Stimulated activated CD4-positive, alpha-beta T cell treated with anti-CD3 and anti-CD28 coated beads, Interleukin-15, amount 100 ng/mL, for 1 hour (primary cell): ENCODE measurements at places on chromosomes 2 and 18.

DNA sequence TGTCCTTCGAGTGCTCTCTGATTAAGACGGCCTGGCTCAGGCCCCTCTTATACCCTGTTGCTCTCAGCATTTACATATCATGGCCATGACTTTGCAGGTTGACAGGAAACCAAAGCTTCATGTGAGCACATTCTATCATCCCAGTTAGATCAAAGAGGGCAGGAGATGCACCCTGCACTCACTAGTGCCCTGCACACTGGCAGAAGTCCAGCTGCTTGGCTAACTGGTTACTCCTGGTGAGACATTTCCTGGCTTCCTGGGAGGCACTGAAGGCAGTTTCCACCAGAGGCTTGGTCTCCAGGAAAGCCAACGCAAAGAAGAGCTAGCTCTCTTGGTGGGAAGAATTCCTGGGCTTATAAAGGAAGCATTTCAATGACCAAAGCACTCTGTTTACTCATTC, 66.3 kb downstream of the LIPG start:
- DNase-seq: no peak

- no peak for DNase-seq
Measured at GRCh38 chr2:40955635-40956034, 503.7 kb upstream of the SLC8A1 start.

GRCh38 chr2:234691214-234691575, 194.3 kb upstream of the ARL4C start:
- no peak for DNase-seq

- no peak for DNase-seq
Measured at GRCh38 chr18:51171223-51171622, 26.3 kb downstream of the MEX3C start.

DNA sequence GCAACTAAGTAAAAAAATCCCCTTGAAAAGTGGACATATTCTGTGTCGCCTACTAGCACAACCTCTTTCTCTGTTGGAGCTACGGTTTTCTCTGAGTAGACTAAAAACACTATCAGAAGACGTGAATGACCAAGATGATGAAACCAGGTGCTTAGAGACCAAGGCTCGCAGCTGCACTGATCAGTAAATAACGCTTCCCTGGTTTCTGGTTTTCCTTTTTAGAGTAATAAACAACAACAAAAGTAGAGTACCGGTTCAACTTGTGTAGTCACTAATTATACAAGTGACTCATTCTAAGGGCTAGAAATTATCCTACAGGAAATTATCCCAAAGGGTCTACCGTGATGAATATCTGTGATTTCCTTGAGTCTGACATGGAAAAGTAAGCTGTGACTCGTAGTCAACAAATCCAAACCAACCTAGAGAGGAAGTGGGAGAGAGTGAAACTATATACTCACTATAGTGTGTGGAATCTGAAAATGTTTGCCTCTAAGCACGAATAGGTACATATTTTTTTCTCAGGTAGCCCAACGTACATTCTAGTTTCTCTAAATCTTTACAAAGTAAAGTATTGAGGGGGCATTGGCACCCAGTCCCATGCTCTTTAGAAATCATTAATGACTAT, 17.8 kb downstream of the RASGRP3 start:
- no peak for DNase-seq

DNA sequence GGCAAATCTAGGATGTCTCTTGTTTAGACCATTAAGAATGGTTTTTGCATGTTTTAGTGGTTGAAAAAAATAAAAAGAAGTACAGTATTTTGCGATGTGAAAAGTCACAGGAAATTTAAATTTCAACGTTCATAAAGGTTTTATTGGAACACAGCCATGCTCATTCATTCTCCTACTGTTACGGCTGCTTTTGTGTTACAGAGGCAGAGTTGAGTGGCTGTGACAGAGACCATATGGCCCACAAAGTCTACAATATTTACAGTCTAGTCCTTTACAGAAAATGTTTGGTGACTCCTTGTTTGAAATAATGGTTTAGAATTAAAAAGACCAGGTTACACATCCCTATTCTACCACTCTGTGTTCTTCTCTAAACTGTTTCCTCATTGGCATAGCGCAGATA, 48.1 kb downstream of the MYOM1 start:
- no peak for DNase-seq

- no peak for DNase-seq
Measured at GRCh38 chr18:45828917-45829811, 3.7 kb downstream of the SIGLEC15 start.

GRCh38 chr2:96320728-96321622, 4.1 kb upstream of the ITPRIPL1 start:
- no peak for DNase-seq

- no peak for DNase-seq
Measured at GRCh38 chr2:205524656-205525055, 157.6 kb upstream of the NRP2 start.

- no peak for DNase-seq
Measured at GRCh38 chr2:75949385-75950030, 238.8 kb upstream of the GCFC2 start.

- no peak for DNase-seq
Measured at GRCh38 chr18:46555724-46556123, 101.3 kb downstream of the LOXHD1 start.

DNA sequence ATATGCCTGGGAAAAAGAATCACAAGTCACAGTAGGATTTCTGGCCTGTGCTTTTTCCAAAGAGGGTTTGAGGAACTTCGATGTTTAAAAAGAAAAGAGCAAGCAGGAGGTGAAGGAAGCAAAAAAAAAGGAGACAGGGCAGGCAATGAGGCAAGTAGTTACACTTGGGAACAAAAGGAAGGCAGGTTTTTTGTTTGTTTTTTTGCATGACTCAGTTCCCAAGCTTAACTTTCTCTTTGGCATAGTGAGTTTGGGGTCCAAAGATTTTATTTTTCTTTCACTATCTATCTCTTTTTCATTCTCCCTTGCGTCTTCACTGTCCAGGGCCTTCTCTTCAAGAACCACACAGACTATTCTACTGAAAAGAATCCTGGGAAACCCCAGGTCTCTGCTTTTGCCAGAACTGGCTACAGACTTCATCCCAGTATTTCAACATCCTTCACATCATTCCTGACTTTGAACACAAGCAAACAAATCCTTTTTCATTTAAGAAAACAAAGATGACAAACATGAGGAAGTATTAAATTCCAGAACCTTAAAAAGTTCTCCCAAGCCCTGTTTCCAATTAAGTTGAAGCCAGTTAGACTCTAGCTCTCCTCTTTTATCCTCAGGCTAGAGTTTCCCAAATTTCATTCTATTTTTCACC, 210.7 kb upstream of the RND3 start:
- DNase-seq: no peak

GRCh38 chr2:132958887-132959286, 288.9 kb upstream of the LYPD1 start:
- no peak for DNase-seq

DNA sequence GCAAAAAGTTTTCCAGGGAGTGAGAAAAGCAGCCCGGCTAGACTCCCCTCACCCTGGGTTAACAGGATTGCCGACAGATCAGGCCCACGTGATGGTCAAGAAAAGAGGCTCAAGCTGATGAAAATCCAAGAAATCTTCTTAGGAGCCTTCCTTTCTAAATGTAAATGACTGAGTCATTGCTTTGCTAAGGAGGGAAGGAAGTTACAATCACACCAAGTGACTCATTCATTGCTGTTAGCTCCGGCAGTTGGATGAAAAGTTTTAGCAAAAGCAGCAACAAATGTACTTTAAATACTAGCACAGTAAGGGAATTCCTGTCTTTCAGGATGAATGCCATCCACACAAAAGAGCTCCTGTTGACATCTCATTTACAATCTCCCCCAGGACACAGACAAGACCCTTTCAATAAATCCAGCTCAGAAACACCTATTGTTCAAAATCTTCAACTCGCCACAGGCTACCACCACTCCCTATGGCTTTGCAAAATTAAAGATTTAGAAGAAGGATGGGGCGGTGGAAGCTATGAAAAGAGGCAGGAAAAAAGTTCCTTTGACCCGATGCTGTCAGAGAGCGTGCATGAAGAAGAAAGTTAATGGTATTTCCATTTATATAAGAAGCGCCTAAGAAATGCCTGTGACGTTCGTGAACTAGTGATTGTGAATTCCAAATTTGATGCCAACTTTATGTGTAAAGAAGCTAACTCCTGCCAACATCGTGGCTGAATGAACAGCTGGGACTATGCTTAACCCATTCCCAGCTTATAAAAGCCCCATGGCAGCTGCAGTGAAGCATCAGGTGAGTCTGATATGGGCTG, 153.7 kb downstream of the TGIF1 start:
- DNase-seq: no peak

DNA sequence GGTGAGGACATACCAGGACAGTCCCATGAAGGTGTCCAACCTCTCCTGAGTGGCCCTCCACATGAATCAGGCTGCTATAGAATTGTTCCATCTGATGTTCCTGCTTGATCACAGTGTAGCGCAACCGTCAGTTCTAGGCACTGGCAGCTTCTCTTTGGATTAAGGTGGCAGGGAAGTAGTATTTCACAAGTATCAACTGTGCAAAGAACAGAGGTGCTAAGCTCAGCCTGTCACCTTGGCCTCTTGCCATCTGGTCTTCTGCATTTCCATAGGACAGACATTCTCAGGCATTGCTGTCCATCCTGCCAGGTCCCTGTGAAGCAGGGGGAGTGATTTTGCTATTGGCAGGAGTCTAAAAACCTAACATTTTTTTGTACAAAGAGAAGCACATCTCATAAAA, 182.2 kb upstream of the EPAS1 start:
- no peak for DNase-seq

- no peak for DNase-seq
Measured at GRCh38 chr2:70750320-70750719, 17.7 kb downstream of the ADD2 start.

- no peak for DNase-seq
Measured at GRCh38 chr2:187011206-187011832, 162.3 kb upstream of the ZSWIM2 start.

DNA sequence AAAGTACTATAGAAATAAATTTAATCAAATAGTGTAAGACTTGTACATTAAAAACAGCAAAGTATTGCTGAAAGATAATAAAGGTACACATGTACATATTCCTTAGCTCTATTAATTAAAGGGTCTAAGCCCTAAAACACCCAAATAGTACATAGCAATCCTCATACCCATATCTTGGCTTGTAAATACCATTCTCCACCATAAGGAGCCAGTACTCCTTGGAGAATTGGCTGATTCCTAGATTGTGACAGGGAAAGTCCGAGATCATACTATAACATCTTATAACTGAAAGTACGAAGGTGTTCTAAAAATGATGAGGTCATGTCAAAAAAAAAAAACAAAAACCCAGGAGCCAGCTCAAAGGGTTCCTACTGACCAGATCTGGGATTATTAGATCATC, 614.6 kb downstream of the SUCLG1 start:
- no peak for DNase-seq

DNA sequence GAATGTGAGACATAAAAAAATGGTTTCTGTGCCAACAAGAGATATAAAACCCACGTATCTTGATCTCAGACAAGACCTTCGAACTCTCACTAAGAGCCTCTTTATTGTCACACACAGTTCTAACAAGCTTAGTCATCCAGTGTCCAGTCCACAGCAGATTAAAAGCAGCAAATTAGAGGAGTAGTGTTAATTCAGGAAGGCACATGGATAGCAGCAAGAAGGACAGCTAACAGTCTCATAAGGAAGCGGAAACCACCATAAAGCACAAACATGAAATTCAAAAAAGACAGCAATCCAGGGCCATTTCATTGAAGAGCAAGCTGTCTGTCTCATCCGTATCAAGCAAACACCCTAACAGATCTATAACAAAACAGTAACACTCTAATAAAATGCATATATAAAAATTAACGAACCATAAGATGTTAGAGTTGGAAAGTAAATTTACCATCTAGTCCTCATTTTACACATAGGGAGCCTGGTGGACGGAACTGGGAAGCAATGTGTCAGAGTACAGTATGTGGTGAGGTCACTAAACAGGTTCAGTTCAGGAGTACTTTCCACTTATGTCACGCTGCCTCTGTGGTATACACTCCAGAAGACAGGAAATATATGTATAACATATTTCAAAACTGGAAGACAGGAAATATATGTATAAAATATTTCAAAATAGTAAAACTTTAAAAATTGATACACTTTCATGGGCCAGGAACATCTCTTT, 18.3 kb downstream of the AAK1 start:
- DNase-seq: no peak

GRCh38 chr2:157777427-157777826, 98.7 kb downstream of the ACVR1 start:
- DNase-seq: peak; percentile 18

DNA sequence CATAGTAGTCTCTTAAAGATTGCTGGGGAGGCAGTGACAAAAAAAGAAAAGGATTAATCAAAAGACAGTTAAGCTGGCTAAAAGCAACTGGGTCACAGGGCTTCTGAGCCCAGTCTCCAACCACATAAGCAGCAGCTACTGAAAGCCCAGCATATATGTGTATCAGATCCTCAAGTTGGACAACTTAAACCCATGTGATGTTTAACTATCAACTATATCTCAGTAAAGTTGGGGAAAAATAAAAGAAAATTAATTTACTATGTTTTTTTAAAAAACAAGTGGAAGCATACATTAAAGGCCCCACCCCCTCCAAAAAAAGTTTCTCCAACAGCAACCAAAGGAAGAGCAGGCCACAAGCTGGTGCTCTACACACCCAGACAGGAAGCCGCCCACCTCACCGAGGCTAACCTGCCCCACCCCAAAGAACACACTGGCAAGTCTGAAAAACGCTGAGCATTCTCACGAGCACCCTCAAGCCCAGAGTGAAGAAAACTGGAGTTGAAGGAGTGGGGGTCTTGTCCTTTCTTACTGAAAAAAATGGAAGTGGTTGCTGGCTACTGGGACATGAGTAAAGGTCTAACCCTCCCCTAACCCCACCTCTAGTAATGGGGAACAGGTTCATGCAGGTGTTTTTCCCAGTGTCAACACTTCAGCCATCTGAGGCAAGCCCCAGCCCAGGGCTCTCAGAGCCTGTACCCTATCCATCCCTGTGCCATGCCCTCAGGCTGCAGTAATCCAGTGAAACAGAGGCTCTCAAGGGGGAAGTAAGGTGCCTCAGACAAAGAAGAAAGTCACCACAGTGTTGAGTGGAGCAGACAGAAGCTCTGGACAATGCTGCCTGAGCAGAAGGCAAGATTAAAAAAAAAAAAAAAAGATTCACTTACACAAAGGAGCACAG, 106.3 kb downstream of the GYPC start:
- DNase-seq: no peak

GRCh38 chr18:44826418-44827259, 146.0 kb downstream of the SETBP1 start:
- DNase-seq: no peak

- no peak for DNase-seq
Measured at GRCh38 chr2:206958261-206958660, 18.9 kb downstream of the CPO start.

DNA sequence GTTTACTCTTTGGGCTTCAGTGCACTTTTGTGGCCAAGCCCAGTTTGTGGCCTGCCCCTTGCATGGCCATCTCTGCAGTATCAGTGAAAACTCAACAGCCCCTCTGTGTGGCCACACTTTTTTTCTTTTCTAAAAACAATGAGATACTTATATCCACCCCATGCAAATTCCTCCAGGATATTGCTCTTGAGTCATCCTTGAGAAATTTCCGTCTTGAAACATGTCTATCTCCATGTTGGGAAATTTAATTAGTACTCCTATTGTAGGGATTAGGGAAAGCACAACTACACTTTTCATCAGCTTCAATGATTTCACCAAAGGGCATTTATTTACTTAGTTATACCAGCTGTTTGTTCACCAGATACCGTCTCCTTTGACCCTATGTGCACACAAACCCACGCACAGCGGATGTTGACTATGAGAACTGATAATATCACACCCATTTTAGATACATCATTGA, 993.1 kb downstream of the TSN start:
- DNase-seq: no peak
